Renal cortex interstitium (tissue), 15 donors: ENCODE measurements at places on chromosomes 5 and 9.

- DNase-seq, result no peak
Observed at GRCh38 chr5:7816535-7816901, 34.4 kb downstream of the CFAP90 start.

GRCh38 chr5:132481596-132482211 is 8.9 kb downstream of the IRF1 start:
- DNase-seq, result no peak

DNA sequence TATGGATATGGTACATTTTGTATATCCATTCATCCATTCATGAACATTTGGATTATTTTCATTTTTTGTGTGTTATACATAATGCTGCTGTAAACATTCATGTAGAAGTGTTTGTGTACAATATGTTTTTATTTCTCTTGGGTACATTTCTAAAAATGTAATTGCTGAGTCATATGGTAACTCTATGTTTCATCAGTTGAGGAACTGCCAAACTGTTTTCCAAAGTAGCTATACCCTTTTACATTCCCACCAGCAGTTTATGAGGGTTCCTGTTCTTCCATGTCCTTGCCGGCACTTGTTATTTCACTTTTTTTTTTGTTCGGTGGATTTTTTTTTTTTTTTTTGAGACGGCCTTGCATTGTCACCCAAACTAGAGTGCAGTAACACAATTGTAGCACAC is 54.0 kb upstream of the MCCC2 start:
- no peak for DNase-seq

- no peak for DNase-seq
Observed at GRCh38 chr9:88364706-88365105, 23.5 kb upstream of the SPIN1 start.

- DNase-seq, result no peak
Observed at GRCh38 chr5:176897263-176897662, 1.9 kb downstream of the HK3 start.
